GM12864 (cell line): ENCODE measurements at places on chromosomes 7 and 10.

DNA sequence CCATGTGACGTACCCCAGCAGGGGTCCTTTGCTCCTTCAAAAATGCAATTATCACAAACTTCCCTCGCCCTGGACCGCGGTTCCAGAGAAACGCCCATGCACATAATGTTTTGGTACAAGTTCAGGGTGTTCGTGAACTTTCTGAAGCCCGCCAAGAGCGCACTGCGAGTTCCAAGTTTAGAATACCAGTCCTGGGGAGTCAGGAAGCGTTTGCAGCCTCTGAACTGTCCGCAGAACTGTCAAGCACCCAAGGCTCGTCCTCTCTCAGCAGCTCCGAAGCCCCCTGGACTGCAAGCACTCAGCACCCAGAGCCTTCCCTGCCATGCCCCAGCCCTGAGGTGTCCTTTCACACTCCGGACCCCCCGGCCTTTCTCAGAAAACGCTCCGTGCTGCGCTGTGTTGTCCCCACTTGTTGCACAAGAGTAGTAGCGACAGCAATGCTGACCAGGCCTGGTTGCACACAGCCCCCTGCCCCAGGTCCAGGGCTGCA, 30.3 kb downstream of the CALML3 start:
- DNase-seq: no peak

DNA sequence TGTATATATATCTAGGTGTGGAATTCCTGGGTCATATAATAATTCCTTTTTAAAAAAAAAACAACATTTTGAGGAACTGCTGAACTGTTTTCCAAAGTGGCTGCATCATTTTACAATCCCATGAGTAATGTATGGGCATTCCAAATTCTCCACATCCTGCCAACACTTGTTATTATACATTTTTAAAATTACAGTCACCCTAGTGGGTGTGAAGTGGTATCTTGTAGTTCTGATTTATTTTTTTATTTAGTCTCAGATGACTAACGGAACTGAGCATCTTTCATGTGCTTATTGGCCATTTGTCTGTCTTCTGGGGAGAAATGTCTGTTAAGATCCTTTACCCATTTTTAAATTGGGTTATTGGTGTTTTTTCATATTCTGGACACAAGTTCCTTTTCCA, 12.0 kb upstream of the KLHL7 start:
- DNase-seq: no peak

DNA sequence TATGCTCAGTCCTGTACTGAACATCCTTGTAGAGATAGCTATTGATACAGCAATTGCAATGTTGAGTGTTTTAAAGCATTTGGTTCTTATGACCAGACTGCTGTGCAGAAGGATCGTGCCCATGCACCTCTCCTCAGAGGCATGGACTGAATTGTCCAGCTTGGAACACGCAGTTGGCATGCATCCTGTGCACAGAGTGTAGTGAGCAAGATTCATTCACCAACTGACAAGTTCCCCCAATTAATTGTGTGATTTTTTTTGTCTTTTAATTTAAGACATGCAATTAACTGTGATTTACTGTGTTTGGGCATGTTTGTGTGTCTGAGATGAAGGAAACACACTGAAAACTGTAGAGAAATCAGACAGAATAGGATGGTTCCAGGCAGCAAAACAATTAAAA, 323.7 kb downstream of the CDK14 start:
- DNase-seq: no peak

- DNase-seq: no peak
Measured at GRCh38 chr10:133277277-133277992, 767 bp upstream of the ADAM8 start.

- no peak for DNase-seq
Measured at GRCh38 chr10:69716711-69717560, 84.8 kb upstream of the COL13A1 start.

DNA sequence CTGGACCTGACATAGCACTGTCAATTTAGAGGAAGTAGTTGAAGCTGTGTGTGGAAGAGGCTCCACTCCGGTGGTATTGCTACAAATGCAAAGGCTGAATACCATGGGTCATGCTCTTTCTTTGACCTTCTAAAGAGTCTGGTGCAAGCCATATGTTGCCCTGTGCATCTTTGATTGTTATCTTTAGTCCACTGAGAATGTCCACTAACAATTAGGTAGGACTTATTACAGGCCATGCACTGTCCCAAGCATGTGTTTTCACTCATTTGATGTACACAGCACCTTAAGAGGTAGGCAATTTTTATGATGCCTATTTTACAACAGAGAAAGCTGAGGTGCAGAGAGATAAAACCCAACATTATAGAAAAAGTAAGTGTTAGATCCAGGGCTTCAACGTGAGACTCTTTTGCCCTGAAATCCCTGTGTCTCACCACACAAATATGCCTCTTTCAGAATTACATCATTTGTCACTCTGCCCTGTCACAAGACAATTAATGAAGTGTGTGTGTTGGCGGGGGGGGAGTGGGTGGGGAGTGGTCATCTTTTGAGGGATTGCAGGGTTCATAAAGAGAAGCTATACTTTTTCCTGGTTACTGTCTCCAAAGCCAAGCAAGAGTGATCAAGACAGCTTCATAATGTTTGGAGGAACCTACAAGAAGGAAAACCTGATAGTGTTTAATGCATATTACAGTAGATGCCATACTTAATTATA, 637.6 kb upstream of the IGFBP3 start:
- DNase-seq: no peak

GRCh38 chr10:128173386-128173785, 47.2 kb upstream of the MKI67 start:
- no peak for DNase-seq

GRCh38 chr7:128672927-128673517, 930 bp downstream of the GARIN1A start:
- no peak for DNase-seq

DNA sequence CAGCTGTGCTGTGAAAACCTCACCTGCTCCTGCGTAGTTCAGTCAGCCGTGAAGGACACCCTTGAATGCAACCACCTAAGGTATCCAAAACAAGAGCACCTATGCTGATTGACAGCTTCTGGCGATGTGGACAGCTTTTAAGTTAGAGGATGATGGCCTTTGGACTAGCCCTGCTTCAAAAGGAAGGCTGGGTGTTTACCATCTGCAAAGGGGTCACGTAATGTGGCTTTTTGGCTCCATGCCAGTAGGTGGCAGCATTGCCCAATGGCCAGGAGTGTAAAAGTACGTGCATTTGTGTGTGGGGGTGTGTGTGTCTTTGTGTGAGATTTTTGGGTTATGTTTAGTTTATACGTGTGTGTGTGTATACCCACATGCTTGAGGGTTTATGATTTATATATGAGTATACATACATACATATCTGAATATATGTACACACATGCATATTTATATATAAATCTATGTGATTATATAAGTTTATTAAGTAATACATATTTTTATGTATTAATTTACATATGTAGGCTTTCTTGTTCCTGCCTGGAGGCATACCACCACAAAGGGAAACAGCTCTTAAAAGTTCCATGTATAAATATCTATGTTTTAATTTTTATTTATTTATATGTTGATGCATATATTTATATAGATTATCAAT, 236.3 kb upstream of the ANKRD30A start:
- DNase-seq: peak; percentile 7

- no peak for DNase-seq
Measured at GRCh38 chr7:50497068-50497642, 47.0 kb upstream of the FIGNL1 start.

GRCh38 chr7:113076703-113077102, 9.9 kb downstream of the GPR85 start:
- DNase-seq: no peak

DNA sequence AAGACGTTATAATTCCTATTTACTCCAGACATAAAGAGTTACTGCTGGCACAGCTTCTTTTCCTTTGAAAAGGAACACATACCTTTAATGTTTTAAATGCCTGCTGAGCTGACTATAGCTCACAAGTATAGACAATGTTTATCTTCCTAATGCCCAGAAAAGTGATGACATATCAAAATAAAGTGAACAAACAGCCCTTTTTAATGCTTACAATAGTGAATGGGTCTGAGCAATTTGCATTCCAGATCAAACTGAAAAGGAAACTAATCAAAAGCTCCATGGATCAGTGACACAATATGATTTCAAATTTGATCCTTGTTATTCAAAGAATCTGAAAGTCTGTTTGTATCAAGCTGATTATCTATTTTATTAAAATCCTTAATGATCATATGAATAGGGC, 233.6 kb upstream of the SEMA3E start:
- DNase-seq: no peak

- no peak for DNase-seq
Measured at GRCh38 chr10:33263453-33263852, 71.0 kb downstream of the NRP1 start.

- no peak for DNase-seq
Measured at GRCh38 chr10:60960913-60961312, 16.9 kb upstream of the RHOBTB1 start.

GRCh38 chr10:71616817-71617654, 102.5 kb downstream of the C10orf105 start:
- DNase-seq: no peak

DNA sequence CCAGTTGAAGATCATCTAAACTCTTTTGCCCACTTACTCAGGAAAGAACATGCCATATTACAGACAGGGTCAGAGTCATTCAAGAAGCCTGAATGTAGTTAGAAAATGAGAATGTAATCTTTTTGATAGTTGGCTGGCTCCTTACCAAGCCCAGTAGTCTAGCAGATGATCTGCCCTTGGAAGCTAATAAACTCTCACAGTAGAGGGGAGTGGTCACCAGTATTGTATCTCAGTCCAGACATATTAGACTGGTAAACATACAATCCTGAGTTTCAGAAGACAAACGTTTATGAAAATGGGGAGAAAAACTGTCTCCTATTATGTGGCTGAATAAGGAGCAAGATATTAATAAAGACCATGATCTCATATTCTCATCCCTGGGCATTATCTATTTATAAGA, 65.3 kb downstream of the SEPTIN7 start:
- DNase-seq: no peak

DNA sequence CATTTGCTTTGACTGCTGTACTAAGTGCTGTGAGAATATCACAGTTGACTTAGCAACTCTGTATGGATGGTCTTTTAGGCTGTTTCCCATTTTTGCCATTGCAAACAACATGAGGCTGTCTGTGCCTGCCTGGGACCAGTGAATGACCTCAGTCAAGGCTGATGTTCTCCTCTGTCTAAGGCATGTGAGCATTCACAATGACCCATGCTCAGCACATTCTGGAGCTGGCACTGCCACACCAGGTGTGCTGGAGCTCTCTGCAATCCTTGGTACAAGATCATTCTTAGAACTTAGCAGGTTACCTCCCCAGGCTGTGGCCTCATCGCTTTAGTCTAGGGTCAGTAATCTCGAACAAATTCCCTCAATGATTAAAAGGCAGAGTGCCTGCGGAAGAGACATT, 61.9 kb downstream of the SH3PXD2A start:
- no peak for DNase-seq

GRCh38 chr7:133349101-133349500, 96.2 kb downstream of the EXOC4 start:
- DNase-seq: no peak

- DNase-seq: no peak
Measured at GRCh38 chr7:12458520-12459131, 55.0 kb upstream of the VWDE start.

GRCh38 chr10:61272781-61273180, 180.4 kb downstream of the TMEM26 start:
- no peak for DNase-seq

DNA sequence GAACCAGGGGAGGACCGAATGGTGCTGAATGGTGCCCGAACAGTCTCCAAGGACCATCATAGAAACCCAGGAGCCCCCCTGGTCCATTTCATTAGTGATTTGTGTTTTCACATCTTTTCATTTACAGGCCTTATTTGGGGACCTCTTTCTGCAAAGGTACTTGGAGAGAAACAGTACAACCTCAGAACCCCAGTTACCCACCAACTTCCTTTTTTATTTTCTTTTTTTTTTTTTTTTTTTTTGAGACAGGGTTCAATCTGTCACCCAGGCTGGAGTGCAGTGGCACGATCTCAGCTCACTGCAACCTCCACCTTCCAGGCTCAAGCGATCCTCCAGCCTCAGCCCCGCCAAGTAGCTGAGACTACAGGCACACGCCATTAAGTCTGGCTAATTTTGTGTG, 13.0 kb upstream of the ELN start:
- no peak for DNase-seq

DNA sequence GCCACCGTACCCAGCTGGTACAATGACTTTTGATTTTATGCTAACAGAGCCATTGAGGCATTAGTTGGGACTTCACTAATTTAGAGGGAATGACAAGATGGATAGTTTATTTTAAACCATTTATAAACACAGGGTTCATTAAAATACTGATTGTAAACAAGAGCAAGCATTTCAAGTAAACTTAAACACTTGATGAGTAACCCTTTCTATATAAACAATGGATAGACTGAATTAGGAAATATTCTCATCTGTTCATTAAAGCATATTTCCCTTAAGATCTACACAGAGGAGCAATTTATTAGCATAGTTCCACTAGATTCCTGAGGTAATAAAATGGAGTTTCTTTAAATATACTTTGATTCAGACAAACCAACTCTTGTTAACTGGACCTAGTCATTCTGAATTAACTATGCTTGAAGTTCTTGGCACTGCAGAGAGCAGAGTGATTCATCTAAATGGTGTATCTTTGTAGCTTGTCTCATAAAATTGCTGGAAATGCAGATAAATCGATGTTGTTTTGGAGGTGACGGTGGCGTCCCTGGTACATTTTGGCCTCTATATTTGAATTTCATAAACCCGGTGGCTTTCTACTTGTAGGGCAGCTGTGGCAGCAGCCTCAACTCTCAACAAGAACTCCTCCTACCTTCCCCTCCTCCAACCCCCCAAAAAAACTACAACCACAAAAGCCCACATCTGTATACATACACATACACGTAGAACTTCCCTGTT, 15.4 kb upstream of the VDAC2 start:
- DNase-seq: no peak

- DNase-seq: no peak
Measured at GRCh38 chr10:26824015-26824690, 36.6 kb downstream of the ABI1 start.

DNA sequence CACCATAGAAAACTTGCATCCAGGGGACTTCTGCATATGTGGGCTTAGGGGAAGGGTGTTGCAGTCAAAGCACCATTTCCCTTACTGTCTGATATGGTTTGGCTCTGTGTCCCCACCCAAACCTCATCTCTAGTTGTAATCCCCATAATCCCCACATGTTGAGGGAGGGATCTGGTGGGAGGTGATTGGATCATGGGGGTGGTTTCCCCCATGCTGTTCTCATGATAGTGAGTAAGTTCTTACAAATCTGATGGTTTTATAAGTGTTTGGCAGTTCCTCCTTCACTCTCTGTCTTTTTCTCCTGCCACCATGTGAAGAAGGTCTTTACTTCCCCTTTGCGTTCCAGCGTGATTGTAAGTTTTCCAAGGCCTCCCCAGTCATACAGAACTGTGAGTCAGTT, 177.4 kb downstream of the ADK start:
- no peak for DNase-seq

GRCh38 chr10:86415116-86415515, 48.5 kb upstream of the GRID1 start:
- DNase-seq: no peak
